ENCODE measurements at places on chromosomes 13 and 19. TPM values are rescaled to one million over a fixed set of nuclear protein-coding genes. Genes with fewer than 3 reads are reported as not detected.

The SPRED3 gene
- 1.5 TPM for total RNA-seq

The SLC46A3 gene
- total RNA-seq, result 4.6 TPM

The KLK2 gene
- not detected for total RNA-seq

The EID2B gene
- 4.1 TPM for total RNA-seq

The LYPD5 gene
- total RNA-seq, result 0.50 TPM

The ATF5 gene
- 7.9 TPM for total RNA-seq

The FXYD5 gene
- total RNA-seq, result 10.5 TPM

The CERS1 gene
- total RNA-seq, result 1.5 TPM

The PLIN4 gene
- 5.3 TPM for total RNA-seq

The TRAPPC6A gene
- 15.9 TPM for total RNA-seq

The KCNC3 gene
- total RNA-seq, result under 0.01 TPM

The PNMA8B gene
- total RNA-seq, result 1.7 TPM

The KIR2DL4 gene
- total RNA-seq, result not detected

The METTL21C gene
- total RNA-seq, result 0.17 TPM

The CDX2 gene
- total RNA-seq, result not detected

The RXFP2 gene
- not detected for total RNA-seq

The CABP5 gene
- not detected for total RNA-seq

The KRTDAP gene
- total RNA-seq, result not detected
